ENCODE measurements at places on chromosomes 2 and 18.

DNA sequence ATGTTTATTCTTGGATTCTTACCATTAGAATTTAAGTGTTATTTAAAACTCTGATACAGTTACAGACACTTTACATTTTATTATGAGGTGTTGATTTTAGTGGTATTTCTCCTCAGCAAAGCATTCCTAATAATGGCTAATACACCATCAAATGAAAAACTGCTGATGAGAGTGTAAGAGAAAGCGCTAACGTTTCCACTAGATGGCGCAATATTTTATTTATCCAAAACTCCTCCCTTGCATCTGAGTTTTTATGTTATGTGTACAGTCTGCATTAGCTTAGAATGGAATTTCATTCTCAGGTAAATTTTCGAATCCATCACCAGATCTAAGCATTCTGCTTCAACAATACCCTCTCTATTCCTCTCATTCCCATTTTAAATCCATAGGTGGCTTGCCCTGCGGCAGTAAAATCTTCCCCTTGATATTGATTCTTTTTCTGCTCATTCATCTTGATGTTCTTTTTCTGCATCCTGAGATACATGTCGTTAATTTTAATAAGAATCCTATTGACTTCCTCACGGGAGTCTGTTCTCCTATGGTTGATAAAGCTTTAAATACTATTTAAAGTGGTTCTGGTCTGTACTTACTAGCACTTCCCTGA lies 53.9 kb downstream of the PRKRA start:
- peak; percentile 45 for DNase-seq

DNA sequence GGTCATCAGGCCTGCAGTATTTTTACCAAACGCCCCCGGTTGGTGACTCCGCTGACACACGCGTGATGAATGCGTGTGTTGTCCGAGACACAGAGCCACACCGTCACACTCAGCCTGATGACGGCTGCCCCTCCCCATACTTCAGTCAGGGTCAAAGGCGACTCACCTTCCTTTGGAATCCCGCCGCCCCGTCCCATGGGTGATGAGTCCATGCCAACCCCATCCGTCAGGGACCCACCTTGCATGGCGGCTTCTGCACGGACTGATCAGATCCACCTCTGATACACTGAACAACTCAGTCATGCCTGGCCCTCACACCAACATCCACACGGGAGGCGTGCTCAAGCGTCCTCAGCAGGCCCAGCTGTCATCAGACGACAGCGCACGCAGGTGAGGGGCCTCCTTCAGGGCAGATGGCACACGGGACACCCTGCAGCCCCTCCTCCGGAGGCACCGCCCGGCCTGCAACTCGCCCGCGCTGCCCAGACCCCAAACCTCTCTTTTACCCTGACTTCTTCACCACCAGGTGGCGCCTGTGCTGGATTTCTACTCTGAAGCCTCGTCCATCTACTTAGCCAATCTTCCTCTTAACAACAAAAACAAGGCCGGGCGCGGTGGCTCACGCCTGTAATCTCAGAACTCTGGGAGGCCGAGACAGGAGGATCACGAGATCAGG lies 89.2 kb downstream of the ZNF516 start:
- no peak for DNase-seq

DNA sequence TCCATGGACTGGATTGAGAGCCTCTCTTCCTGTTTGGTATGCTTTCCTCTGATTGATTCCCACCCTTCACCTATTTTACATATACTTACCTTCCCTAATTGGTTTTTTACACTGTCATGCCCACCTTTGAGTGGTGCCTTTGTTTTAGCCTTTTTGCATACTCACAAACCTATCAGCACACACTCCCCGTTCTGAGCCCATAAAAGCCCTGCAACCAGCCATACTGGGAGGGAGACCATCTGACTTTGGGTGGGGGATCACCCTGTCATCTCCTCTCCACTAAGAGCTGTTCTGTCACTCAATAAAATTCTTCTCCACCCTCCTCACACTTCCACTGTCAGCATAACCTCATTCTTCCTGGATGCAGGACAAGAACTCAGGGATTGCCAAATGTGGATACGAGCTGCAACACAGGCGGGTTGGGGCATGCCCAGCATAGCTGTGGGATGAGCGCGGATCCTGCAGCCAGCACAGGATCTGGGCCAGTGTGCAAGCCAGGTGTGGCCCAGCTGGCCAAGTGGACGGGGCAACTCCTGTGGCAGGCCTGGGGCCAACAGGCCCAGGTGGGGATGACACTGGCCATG lies 9.4 kb upstream of the MOB1A start:
- no peak for DNase-seq

DNA sequence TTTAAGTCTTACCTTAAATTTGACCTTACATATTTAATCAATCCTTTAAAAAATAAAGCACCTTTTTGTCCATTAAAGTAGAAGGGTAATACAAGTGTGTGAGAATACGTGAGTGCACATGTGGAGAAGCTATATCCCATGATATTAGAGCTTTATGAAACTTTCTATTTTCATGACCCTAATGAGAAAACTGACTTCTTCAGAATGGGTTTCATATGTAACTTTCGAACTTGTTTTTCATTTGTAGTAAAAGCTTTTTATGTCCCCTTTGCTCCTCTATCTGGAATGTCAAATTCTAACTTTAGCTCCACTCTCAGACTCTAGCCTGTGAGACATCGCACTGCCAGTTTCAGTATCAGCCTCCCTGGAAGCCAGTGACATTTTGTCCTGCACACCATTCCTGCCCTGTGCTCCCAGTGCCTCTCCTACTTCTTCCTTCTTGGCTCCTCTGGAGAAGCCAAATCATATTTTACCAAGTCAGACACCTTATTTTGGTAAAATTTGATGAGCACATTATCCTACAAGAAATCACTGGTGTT lies 42.0 kb downstream of the MAPRE2 start:
- DNase-seq = no peak

- no peak for DNase-seq
Measured at GRCh38 chr2:6653281-6653750, 212.4 kb downstream of the CMPK2 start.

GRCh38 chr2:54599914-54600313 lies 123.5 kb upstream of the EML6 start:
- DNase-seq = no peak

- DNase-seq = no peak
Measured at GRCh38 chr2:27765621-27766286, 5.8 kb upstream of the MRPL33 start.

GRCh38 chr18:74870950-74871349 lies 273.3 kb downstream of the ZNF407 start:
- DNase-seq = no peak

DNA sequence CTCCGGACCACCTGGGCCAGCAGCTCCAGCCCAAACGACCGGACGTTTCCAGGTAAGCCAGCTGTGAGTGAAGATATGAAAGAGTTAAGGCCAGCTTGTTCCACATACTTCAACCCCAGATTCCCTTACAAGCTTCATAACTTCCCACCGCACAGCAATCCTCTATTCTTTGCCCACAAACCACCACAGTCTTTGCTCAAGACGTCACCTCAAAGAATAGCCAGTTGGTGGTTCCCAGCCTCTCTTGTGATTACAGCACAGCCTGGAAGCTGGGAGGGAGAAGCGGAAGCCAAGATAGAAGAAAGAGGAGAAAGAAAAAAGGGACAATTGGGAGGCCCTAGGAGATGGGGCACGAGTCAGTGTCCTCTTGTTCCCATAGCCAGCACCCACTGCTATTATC lies 70.6 kb downstream of the NRP2 start:
- no peak for DNase-seq

- no peak for DNase-seq
Measured at GRCh38 chr2:172195836-172196376, 93.2 kb upstream of the DLX2 start.

DNA sequence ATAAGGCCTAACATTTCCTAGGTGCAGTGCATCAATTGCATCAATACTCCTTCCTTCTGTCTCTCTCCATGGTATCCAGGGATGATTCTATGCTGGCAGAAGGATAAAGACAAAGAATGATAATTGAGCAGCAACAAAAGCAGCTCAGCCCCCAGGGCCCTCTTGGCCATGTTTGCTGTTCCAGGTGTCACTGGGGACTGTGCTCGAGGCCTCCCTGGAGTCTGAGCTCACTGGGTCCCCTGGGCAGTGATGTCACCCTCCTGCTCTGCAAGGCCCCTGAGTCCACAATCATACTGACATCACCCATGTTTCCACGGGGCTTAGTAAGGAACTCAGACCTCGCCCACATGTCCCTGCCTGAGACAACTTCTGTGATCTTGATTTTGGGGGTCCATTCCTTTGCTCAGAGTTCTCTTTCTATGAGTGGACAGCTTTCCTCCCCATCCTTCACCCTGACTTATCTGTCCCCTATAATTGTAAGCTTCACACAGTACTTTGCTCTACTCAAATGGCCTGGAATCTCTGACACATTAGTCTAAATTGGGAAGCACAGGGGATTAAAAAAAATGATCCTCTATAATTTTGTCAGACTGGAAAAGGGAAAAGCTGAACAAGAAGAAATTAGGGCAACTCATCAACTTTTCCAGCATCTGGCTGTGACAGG lies 15.8 kb upstream of the EXOC6B start:
- DNase-seq = no peak

GRCh38 chr18:76496194-76496890 lies 1.3 kb upstream of the ZNF516 start:
- DNase-seq = peak; percentile 63

DNA sequence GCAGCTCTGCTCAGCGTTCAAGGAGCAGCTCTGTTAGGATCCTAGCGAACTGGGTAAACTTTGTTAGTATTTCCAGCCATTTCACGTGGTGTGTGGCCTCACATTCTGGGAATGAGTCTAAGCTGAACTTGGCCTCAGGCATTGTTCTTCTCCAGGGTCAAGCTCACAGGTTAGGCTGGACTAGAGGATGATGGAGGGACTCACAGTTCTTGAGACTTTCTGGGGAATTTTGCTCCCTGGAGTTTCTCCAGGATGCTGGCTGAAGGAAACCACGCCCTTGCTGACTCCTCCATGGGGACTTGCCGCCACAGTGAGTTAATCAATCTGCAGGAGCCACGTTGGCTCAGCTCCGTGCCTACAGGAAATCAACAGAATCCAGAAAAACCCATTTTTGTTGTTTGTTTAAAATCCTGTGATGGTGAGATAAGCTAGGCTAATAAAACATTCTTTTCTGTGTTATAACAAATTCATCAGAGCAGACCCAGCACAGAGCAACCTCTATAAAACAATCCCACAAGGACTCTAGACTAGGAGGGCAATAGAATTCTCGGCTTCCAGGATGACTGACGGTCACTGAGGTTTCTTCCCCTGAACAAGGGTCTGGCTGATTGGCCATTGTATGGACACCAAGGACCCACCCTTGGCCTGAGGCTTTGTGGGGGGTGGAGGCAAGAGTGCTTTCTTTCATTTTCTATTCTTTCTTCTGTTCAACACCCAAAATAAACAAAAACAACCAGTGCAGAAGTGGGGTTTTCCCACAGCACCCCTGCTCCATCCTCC lies 12.6 kb downstream of the CNDP1 start:
- DNase-seq = no peak

DNA sequence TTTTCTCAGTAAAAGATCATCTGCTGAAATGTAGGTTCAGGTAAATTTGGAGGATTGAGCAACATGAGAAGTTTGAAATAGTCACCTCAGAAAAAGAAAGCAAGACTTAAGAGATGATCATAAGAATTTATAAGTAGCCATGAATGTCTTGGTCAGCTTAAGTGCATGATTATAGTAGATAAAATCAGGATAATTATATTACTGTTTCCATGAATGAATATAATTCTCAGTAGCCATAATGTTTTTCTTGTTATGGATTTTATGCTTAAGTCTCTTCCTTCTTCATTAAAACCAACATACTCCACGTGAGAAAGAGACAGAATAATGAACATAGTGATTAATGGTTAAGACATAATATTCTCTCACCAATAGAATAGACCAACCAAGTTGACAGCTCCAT lies 223.7 kb downstream of the EXOC6B start:
- no peak for DNase-seq

GRCh38 chr18:3604498-3605408 lies 154.8 kb downstream of the TGIF1 start:
- peak; percentile 92 for DNase-seq

DNA sequence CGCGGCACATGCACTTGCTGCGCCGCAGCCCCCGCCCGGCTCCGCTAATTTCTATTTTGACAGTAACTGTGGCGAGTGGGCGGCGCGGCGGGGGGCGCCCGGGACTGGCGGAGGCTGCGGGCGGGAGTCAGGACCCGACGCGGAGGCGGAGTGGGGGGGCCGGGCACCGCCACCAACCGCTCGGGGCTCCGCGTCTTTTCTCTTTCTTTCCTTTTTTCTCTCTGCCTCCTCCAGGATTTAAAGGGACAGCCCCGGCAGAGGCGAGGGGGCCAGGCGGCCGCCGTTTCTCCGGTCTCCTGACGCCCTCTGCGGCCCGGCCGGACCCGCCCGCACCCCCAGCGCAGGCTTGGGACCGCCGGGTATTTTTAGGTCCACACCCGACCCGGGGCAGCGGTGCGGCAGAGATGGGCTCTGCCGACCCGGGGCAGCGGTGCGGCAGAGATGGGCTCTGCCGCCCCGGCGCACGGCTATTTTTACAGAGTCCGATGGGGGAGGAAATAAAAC lies 460 bp upstream of the ZBTB7C start:
- no peak for DNase-seq

- no peak for DNase-seq
Measured at GRCh38 chr2:197280015-197280702, 30.4 kb downstream of the ANKRD44 start.

DNA sequence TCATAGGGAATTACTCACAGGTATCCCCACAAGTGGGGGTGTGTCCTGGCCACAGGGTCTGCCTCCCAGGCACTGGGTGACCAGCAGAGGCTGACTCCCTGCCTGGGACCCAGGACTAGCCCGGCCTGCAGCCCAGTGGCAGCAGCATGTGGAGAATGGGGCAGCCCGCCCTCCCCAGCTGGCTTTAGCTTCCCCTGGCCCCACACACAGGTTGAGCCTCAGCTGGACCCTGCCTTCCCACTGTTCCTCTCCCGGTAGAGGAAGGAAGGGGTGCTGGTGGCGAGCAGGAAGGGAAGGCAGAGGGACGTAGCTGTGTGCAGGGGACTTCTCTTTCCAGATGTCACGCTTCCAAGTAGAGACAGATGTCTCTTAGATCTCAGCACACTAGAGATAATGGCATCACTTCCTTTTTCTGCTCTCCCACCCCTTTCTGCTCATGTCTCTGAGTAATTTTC lies 51.4 kb downstream of the EMILIN2 start:
- DNase-seq = no peak

DNA sequence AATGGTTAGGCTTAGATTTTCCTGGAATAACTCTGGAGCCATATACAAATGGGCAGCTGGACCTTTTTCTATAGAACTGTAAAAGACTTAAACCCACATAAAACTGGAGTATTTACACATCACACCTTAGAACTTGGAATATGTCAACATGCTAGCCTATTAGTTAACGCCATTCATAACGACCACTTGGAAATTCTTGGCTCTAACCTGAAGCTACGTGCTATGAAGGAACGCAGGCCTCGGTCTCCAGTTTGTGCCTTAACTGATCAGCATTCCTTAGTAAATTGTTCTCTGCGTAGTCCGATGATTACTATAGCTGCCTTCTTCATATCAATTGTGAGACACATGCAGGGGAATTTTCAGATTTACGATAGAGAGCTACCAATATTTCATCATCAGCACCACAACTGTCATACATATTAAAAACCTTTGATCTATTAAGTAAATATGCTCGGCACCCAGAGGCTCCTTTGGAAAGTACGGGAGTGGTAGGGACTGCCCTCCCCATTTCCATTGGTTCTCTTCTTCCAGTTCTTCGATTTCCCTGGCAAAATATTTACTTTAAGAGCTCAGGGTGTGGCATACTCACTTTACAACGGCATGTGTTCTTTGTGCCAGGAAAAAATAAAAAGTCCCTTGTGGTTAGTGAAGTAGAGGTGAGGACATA lies 17.5 kb upstream of the CCL20 start:
- DNase-seq = no peak

All from NCI-H460 (cell line).